ENCODE measurements at places on chromosomes 11 and 22.

DNA sequence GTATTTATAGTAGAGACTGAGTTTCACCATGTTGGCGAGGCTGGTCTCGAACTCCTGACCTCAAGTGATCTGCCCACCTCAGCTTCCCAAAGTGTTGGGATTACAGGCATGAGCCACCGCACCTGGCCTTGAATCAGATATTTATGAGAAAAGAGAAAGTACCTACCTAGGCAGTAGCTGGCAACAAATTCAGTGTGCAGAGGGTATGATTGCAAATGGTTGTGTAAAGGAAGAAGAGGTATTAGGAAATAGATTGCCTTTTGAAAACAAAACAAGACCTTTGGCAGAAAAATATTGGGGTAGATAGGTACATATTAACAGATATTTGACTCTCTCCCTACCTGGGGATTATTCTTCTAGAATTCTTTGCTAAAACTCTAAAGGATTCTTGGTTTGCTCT lies 38.5 kb upstream of the LIN7C start:
- DNase-seq: no peak

DNA sequence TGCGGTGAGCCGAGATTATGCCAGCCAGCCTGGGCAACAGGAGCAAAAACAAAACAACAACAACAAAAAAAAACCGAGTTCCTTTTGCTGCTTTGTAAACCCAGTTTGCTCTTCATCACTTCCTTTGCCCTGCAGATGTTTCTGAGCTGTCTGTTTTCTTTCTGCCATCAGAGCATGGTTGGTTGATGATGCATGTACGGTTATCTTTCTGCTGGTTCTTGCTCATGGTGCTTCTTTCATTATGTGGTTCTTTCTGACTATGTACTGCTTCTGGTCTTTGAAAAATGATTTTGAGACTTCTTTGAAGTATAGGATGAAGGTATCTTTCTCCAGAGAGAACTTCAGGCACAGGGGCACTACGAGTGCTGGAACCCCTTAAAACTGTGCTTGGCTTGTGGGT lies 13.2 kb downstream of the TANGO2 start:
- DNase-seq: no peak

- DNase-seq: no peak
These were observed 85.4 kb downstream of the MYO18B start for GRCh38 chr22:25827415-25827814.

DNA sequence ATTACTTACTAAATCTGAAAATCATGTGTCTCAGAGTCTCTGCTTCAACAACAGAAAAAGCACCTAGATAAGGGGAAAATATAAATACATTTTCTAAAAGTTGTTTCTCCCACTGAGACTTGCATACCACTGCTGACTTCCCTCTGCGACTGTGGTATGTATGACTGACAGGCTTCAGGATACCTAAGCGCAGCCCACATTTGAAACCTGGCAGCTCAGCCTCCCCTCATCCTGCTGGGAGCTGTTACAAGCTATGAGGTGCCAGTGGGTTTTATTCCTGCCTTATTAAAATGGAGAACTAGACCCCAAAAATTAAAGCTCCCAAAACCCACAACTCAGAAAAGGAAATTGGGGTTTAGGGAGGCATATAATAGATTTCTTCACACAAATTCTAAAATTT lies 133.6 kb downstream of the RAB38 start:
- DNase-seq: no peak

GRCh38 chr22:19831016-19831415 lies 23.7 kb downstream of the GNB1L start:
- no peak for DNase-seq

Measured in MV-4-11 (cell line).